Posterior cingulate gyrus (tissue), 11 donors: ENCODE measurements at places on chromosomes 2 and 18.

- DNase-seq = peak; percentile 91
Observed at GRCh38 chr2:234496055-234496834, 636 bp downstream of the ARL4C start.

GRCh38 chr2:69774984-69775982 lies 33.3 kb downstream of the ANXA4 start:
- DNase-seq = no peak

DNA sequence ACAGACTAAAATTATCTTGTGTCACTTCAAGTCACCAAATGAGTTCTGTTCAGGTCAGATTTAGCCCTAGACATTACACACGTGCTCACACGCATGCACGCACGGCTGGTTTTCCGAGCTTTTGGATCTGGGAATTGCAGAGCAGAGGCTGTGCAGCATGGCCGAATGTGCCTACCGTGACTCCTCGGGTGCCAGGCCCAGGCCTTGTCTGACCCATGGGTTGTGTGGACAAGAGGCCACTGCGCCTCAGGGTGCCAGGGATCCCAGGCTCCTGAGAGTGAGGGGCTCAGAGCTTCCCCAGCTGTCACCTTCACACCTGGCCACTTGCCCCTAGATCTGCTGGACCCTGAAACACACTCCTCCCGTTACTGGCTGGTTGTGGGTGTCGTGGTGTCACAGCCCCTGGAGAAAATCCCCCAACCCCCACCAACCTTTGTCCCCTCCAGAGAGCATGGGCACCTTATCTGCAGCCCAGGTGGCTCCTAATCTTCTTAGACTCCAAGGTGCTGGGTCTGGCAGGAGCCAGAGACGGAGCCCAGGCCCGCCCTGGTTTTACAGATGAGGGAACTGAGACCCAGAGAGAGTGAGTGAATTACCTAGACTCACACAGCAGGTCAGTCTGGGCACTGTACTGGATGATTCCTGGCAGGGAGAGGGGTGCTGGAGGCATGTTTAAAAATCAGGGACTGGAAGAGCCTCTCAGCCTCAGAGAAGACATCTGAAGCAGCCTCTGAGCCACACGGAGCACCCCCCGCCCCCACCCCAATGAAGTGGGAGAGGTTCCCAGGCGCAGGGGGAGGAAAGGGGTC lies 56.8 kb downstream of the ATOH8 start:
- no peak for DNase-seq

- peak; percentile 19 for DNase-seq
Observed at GRCh38 chr2:218077464-218078216, 8.6 kb downstream of the RUFY4 start.

DNA sequence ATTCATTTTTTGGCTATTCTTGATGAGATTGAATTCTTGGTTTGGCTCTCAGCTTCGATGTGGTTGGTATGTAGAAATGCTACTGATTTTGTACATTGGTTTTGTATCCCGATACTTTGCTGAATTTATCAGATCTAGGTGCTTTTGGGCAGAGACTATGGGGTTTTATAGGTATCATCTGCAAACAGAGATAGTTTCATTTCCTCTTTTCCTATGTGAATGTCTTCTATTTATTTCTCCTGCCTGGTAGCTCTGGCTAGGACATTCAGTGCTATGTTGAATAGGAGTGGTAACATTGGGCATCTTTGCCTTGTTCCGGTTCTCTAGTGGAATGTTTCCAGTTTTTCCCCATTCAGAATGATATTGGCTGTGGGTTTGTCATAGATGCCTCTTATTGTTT lies 5.5 kb upstream of the TACR1 start:
- no peak for DNase-seq
